ENCODE measurements at places on chromosomes 5 and 9.

DNA sequence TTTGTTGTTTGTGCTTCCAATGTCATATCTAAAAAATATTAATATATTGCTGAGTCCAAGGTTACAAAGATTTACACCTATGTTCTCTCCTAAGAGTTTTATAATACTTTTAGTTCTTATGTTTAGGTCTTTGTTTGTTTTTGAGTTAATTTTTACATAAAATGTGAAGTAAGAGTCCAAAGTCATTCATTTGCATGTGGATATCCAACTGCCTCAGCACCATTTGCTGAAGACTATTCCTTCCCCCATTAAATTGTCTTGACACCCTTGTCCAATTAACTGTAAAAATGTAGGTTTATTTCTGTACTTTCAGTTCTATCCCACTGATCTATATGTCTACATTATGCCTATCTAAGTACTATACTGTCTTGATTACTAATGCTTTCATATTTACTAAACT lies 35.7 kb downstream of the TTC33 start:
- no peak for DNase-seq

DNA sequence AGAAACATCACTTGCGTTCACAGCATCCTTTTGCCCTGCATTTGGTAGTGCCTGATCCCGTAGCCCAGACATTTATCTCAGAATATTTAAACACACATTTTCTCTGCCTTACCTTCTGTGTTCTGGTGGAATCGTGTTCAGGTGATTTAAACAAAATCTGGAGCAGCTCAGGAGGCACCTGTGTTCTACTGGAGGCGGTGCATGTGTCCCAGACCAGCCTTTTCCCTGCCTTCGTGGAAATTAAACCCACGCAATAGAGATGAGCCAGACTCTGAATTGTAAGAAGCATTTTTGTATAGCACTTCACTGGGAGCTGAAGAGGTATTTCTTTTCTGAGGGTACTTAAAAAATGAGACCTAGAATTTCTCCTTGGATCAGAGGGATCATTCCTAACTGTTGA lies 212.5 kb downstream of the MAST4 start:
- DNase-seq = no peak

DNA sequence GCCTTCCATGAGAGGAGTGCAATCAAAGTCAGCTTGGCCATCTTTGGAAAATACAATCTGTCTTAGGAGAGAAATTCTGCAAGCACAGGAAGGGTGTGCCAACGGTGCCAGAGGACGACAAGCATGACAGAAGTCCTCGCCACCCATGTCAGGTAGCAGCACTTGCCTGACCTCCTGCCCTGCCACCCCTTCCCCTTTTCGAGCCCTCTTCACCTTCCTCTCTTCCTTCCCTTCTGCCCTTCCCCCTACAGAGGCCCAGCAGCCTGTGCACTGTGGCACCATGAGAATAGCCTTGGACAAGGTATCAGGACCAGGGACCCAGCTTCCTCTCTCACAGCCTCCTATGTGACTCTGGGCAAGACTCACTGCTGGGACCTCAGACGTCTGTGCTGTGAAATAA lies 5.3 kb upstream of the UBE2QL1 start:
- DNase-seq = no peak

DNA sequence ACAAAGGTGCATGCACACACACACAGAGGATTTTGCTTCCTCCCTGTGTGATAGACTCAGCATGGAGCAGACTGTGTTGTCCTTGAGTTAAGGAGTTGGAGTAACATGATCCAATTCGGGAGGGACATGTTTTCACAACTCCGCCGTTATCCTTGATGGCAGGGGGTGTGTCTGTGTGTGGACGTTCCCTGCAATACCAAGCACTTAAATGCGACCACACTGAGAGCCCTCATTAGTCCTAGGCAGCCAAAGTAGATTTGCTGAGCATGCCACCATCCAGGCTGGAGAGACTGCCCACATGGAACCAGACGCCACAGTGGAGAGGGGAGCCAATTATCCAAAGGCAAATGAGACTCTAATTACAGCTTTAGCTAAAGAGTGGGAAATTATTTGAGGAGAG lies 140.1 kb downstream of the DOCK2 start:
- DNase-seq = no peak

DNA sequence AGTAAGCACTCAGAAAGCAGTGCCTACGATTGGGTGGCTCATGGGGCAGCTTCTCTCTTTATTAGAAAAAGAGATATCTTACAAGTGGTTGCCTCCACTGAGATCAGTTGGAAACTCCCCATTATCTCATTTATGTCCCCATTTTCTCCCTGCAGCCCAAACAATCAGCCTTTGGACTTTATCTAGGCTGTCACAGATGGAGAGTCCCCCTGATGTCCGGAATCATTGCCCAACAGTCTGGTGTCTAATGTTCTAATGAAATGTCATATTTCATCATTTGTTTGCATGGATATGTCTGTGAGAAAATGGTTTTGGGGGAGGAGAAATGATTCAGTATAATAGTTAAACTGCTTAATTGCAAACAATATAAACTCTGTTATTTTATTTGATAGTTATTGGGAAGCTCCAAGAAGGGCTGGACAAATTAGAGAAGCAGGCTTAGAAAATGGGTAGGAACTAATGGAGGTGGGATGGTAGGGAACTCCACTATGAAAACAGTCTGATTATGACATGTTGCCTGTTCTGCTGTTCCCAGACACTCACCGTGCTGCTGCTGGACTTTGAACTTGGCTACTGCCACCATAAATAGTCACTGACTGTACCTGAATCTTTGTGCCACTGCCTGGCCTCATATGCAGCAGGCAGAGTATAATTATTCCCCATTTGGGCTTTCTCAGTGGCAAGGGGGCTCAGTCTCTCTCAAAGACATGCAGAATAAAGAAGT lies 38.3 kb upstream of the SMAD5 start:
- no peak for DNase-seq
